ENCODE measurements at places on chromosomes 2 and 18.

GRCh38 chr2:136164280-136164776, 46.4 kb upstream of the CXCR4 start:
- ATAC-seq = no peak

DNA sequence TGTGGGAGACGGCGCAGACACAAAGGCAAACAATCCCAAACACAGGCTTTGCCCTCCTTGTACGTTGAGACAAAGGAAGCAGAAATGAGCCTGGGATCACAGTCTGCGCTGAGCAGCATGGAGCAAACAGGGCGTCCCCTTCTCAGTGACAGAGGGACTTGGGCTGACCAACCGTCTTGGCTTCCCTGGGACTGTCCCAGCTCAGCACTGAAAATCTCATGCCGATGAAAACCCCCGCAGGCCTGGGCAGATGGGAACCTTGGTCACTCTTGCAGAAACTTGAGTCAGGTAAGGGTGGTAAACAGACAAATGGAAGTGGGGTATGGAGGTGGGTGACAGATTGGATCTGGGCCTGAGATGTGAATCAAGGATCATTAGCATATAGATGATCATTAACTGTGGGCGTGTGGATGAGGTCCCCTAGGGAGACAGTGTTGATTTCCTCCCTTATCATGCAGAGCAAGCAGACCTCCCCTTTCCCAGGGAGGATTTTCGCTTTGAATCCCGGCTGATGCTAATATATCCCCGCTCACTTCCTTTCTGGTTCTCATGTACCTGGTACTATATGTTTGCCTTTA, 19.1 kb upstream of the SH3BP4 start:
- peak; percentile 7 for ATAC-seq

- no peak for ATAC-seq
These were observed 147.2 kb downstream of the DTNA start for GRCh38 chr18:34857320-34857719.

DNA sequence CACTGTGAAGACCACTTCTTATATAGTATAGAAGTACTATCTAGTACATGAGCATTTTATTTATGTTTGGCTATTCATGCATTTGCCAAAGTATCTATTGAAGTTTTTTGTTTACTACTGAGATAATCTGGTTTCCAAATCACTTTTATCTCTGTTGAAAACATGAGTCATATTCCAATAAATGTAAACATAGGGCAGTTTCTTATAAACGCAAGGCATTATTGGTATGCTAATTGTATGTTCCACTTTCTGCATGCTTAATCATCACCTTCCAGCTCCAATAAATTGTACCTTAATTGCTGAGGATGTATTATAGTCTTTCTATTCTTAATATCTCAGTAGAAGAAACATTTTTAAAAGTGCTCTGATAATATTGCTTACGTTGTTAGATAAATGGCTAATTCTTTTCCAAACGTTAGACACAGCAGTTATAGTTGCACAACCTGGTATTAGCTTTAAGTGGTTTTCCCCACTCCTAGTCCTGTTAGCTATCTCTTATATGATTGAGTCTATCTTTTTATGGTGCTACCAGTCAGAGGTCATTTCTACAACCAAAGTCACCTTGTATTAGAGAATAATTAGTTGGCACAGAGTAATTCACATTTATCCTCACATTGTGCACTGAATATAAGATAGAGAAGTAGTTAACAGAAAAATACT, 17.2 kb downstream of the ITGA4 start:
- no peak for ATAC-seq

DNA sequence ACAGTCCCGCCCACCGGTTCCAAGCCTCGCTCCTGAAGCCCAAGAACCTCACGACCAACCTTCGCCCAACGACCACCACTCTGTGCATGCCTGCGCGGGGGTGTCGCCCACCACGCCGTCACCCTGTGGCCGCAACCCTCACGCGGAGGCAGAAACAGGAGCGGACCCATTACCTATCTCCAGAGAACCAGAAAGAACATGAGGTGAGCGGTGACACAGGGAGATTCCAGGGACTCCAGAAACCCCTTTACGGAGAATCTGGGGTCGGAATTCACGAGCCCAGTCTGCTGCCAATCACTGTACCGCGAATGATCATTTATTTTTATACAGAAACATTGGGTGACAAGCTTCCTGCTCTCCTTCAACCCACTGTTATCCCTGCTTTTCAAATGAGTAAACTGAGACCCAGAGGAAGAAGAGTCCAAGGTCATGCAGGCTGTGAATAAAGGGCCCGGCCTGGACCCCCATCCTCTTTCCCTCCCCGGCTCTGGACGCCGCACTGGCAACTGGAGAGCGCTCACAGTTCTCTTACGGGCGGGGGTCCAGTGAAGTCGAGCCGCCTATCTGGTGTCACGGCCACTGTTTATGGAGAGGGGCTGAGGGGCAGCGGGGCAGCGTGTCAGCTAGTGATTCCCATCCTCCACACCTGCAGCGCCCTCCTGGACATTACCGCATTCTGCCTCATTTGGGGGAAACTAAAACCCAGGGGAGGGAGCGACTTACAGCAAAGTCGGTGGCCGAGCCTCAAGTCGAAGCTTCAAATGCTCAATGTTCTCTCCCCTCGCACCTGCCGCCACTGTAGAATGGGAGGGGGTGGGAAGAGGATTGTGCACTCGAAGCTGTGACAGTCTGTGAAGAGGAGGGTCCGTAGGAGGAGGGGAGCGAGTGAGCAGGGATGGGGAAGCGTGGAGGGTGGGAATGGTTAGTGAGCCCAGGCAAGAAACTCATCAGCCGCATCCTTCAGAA, 723 bp upstream of the SLC30A3 start:
- no peak for ATAC-seq

DNA sequence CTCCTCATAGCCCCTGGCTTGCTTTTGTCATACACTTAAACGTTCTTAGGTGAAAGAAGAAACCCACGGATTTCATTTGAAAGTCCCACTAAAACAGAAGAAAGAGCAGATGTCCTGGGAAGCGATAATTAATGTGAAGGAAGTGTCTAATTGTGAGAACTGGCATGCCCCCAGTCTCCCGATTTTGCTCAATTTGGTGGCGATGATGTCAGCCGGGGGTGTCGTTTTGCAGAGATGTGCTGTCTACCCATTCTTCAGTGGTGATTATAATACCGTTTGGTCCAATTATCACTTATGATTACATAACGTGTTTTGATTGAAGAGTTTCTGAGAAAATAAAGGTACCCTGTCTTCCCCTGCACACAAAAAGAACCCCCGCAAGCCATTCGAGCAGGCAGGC, 103.1 kb downstream of the RTN4 start:
- ATAC-seq = no peak
